H1 (cell line): ENCODE measurements at places on chromosomes 16 and 17.

DNA sequence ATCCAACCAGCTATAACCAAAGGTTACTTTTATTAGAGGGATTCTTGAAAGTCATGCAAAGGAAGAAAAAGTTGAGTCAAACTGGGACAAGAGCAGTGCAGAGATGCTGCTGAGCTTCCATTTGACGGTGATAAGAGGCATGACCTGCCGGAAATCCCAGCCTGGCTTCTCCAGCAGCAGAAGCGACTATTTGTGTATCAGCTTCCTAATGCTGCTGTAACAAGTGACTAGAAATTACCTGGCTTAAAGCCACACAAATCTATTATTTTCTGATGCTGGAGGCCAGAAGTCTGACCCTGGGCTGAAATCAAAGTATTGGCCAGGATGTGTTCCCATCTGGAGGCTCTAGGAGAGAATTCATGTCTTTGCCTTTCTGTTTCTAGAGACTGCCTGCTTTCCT, 41.6 kb upstream of the CPPED1 start:
- H3K27me3 ChIP-seq = no peaks in the 10 kb centered on the region
- no peak overlapping the region for H3K27ac ChIP-seq
- DNase-seq = no peak
- no peaks in the 10 kb centered on the region for H3K4me1 ChIP-seq

DNA sequence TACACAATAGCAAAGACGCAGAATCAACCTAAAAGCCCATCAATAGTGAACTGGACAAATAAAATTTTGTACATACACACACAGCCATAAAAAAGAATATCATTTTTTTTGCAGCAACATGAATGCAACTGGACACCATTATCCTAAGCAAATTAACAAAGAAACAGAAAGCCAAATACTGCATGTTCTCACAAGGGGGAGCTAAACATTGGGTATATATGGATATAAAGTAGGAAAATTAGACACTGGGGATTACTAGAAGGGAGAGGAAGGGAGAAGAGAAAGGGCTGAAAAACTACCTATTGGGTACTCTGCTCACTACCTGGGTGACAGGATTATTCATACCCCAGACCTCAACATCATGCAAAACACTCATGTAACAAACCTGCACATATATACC, 28.2 kb downstream of the ADAMTS18 start:
- H3K4me3 ChIP-seq = no peak overlapping the region
- no peak for DNase-seq
- H3K27me3 ChIP-seq = no peaks in the 10 kb centered on the region
- no peak overlapping the region for H3K27ac ChIP-seq

- no peak overlapping the region for H3K27ac ChIP-seq
- H3K4me3 ChIP-seq = peak overlapping the region; percentile 39
- peaks cover 29% of the 10 kb centered on the region for H3K4me1 ChIP-seq
- no peaks in the 10 kb centered on the region; the same call in 1 of the 2 replicates for H3K36me3 ChIP-seq
- DNase-seq = peak; percentile 84
- H3K27me3 ChIP-seq = peaks cover 61% of the 10 kb centered on the region
These were observed 2.3 kb downstream of the BAHCC1 start for GRCh38 chr17:81397314-81398175.

DNA sequence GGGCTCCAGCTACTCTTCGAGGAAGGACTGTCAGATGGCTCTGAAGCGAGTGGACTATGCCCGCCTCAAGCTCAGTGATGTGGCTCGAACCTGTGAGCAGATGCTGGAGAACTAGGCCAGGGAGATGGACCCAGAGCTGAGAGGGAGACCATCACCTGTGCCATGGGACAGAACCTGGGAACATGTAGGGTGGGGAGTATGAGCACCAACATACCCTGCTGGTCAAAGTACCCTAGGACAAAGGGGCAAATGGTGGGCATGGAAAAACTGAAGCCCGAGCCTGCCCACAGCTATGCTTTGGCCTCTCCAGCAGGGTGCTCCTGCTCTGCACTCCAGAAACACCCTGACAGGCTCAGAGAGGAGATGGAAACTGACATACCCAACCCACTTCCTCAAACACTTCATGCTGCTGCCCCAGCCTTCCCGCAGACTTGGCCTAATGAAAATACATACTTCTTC, 1.9 kb downstream of the MED11 start:
- no peak overlapping the region for H3K27ac ChIP-seq
- no peak overlapping the region for H3K4me3 ChIP-seq
- no peak for DNase-seq
- no peaks in the 10 kb centered on the region for H3K36me3 ChIP-seq

DNA sequence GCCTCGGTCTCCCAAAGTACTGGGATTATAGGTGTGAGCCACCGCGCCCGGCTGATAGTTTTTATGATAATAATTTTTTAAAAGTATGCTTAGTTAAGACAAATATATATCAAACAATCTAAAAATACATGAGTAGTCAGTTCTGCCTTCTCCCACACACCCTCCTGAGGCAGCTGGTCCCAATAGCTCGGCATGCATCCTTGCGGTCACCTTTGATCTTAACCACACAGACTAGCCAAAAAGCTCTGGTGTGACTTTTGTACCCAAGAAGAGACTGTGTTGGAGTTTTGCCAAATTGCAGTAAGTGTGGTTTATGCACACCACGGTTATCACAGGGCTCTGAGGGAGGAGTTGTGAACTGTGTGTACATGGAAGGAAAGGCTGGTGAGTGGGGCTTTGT, 25.6 kb downstream of the ATP6V0A1 start:
- H3K36me3 ChIP-seq = peaks cover 71% of the 10 kb centered on the region
- H3K4me1 ChIP-seq = no peaks in the 10 kb centered on the region
- no peak overlapping the region for H3K4me3 ChIP-seq

- DNase-seq = no peak
- no peak overlapping the region for H3K27ac ChIP-seq
- H3K4me1 ChIP-seq = no peaks in the 10 kb centered on the region
- no peak overlapping the region for H3K4me3 ChIP-seq
- peaks cover 59% of the 10 kb centered on the region for H3K36me3 ChIP-seq
These were observed 113.3 kb upstream of the RBL2 start for GRCh38 chr16:53320992-53321391.

GRCh38 chr17:19464031-19465026, 53.3 kb downstream of the RNF112 start:
- no peak overlapping the region for H3K27ac ChIP-seq
- no peaks in the 10 kb centered on the region for H3K36me3 ChIP-seq
- peaks cover 21% of the 10 kb centered on the region for H3K4me1 ChIP-seq
- H3K27me3 ChIP-seq = no peaks in the 10 kb centered on the region

DNA sequence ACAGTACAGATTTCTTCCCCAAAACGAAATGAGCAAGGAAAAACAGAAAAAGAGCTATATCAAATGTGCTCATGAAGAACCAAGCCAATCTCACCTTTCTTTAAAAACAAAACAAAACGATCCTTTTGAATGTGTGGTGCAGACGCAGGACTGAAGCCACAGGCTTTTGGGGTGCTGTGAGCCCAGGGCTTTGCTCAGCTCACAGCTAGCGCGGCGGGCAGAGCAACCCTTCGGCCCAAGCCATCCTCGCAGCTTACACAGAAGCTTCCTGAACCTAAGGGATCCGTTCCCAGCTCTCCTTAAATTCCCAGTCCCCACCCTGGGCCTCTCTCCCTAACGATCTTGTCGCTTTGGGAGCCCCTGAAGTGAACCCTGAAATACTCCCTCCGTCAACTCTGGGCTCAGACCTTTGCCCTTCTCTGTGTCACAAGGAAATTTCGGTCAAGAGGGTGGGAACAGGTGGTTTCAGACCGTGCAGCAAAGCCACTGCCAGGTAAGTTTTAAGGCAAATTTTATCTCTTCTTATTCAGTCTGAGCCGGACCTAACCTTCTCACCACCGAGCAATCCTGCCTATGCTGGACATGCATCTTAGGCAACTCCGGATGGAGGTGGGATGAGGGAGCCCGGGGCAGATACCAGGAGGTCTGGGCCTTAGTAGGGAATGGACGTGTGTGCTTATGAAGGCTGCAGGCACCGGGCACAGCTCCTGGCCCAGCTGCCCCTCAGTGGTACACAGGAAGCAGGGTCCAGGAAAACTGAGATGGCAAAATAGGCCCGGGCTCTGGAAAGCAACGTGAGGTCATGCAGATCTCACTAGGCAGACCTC, 52.0 kb downstream of the COTL1 start:
- H3K27ac ChIP-seq = no peak overlapping the region
- H3K4me1 ChIP-seq = peaks cover 15% of the 10 kb centered on the region
- no peaks in the 10 kb centered on the region for H3K27me3 ChIP-seq
- no peak for DNase-seq
- no peaks in the 10 kb centered on the region for H3K36me3 ChIP-seq

DNA sequence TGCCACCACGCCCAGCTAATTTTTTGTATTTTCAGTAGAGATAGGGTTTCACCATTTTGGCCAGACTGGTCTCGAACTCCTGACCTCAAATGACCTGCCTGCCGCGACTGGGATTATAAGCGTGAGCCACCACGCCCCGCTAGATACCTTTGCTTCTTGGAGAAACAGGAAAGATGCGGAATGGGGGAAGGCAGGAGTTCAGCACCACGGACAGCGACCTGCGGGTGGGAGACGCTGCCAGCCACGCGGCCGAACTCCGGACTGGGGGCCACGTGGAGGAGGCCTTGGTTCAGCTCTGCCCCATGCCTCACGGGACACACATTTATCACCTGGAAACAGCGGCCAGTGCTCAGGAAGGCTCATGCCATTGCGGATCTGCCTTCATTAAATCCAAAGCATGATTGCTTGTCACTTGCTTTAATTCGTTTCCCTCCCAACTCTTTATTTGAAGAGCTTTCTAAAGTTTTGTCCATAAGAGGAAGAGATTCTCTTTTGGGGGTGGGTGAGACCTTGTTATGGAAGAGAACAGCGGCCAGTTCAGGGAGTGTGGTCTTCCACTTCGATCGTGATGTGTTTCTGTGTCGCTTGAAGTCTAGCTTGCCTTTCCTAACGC, 219.9 kb downstream of the ENGASE start:
- H3K36me3 ChIP-seq = no peaks in the 10 kb centered on the region
- peaks cover 3% of the 10 kb centered on the region; the same call in 1 of the 2 replicates for H3K27me3 ChIP-seq
- H3K4me1 ChIP-seq = no peaks in the 10 kb centered on the region
- DNase-seq = peak; percentile 62
- no peak overlapping the region for H3K4me3 ChIP-seq
- no peak overlapping the region for H3K27ac ChIP-seq

DNA sequence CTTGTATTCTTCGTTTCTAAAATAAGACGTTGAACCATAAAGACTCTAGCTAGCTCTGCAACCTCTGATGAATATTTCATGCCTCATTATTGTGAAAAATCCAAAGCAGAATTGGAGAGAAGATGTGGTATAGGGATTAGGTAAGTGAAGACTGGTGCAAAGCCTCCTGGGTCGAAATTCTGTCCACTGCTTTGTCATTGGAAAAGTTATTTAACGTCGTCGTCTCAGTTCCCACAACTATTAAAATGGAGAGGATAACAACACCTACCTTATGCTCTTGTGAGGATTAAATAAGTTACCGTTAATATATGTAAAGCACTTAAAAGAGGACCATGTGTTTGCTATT, 1.4 kb upstream of the PRPSAP2 start:
- H3K4me1 ChIP-seq = peaks cover 5% of the 10 kb centered on the region; the same call in 1 of the 2 replicates
- H3K36me3 ChIP-seq = no peaks in the 10 kb centered on the region
- no peak overlapping the region for H3K27ac ChIP-seq
- DNase-seq = no peak

- H3K27ac ChIP-seq = no peak overlapping the region
- peak overlapping the region; percentile 71 for H3K4me3 ChIP-seq
- no peaks in the 10 kb centered on the region for H3K36me3 ChIP-seq
- DNase-seq = no peak
- no peaks in the 10 kb centered on the region for H3K27me3 ChIP-seq
These were observed 1.3 kb downstream of the TIMP2 start for GRCh38 chr17:78923660-78924453.

- H3K4me1 ChIP-seq = no peaks in the 10 kb centered on the region
- H3K4me3 ChIP-seq = no peak overlapping the region
- DNase-seq = no peak
- H3K36me3 ChIP-seq = no peaks in the 10 kb centered on the region
- H3K27ac ChIP-seq = no peak overlapping the region
These were observed 373.0 kb upstream of the DYNLRB2 start for GRCh38 chr16:80167657-80168390.

GRCh38 chr16:1929105-1929504, 10.9 kb upstream of the HS3ST6 start:
- no peaks in the 10 kb centered on the region; the same call in 1 of the 2 replicates for H3K4me1 ChIP-seq
- H3K27ac ChIP-seq = no peak overlapping the region
- no peaks in the 10 kb centered on the region for H3K36me3 ChIP-seq
- DNase-seq = no peak

DNA sequence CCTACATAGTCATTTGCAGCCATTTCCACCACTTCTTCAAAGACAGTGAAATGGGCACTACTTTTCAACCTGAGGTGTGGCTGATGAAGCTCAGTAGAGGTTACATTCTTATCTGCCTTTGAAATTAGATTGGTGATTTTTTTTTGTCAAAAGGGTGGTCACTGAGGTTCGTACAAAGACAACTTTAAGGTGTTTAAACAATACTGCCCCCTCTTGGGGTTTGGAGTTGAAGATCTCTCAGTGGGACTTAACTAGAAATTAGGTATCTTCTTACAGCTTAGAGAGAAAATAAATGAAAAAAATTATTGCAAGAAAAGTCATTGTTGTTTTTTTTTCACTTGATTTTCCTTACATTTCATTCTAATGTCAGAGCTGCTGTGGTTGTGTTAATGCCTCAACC, 713.2 kb downstream of the CDH11 start:
- H3K27ac ChIP-seq = no peak overlapping the region
- no peak overlapping the region for H3K4me3 ChIP-seq
- H3K36me3 ChIP-seq = no peaks in the 10 kb centered on the region
- no peaks in the 10 kb centered on the region for H3K27me3 ChIP-seq

GRCh38 chr16:85293904-85294642, 181.8 kb upstream of the CIBAR2 start:
- no peak overlapping the region for H3K27ac ChIP-seq
- no peak for DNase-seq
- no peak overlapping the region for H3K4me3 ChIP-seq
- H3K4me1 ChIP-seq = peaks cover 1% of the 10 kb centered on the region
- no peaks in the 10 kb centered on the region for H3K27me3 ChIP-seq

DNA sequence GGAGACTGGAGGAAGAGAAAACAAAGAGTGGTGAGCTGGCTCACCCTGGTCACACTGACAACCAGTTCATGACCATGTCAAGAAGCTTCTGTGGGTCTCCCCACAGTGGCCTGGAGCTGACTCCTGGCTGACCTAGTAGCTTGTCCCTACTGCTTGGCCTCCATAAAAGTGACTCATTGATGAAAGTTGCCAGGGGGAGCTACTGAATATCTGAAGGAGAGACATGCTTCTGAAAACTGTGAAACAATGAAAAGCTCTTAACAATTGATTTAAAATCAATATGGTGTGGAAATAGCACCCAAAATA, 22.0 kb downstream of the SMPD3 start:
- no peak overlapping the region for H3K4me3 ChIP-seq
- DNase-seq = no peak
- no peaks in the 10 kb centered on the region; the same call in 1 of the 2 replicates for H3K27me3 ChIP-seq
- H3K36me3 ChIP-seq = no peaks in the 10 kb centered on the region
- no peaks in the 10 kb centered on the region for H3K4me1 ChIP-seq
- H3K27ac ChIP-seq = no peak overlapping the region

GRCh38 chr17:36936455-36937000, 747 bp upstream of the LHX1 start:
- peaks cover 2% of the 10 kb centered on the region; the same call in 1 of the 2 replicates for H3K36me3 ChIP-seq
- peaks cover 83% of the 10 kb centered on the region for H3K27me3 ChIP-seq
- peak; percentile 95 for DNase-seq
- H3K27ac ChIP-seq = no peak overlapping the region
- H3K4me3 ChIP-seq = peak overlapping the region; percentile 52
